ENCODE measurements at places on chromosomes 4 and X. TPM values are rescaled to one million over a fixed set of nuclear protein-coding genes. Genes with fewer than 3 reads are reported as not detected.

DNA sequence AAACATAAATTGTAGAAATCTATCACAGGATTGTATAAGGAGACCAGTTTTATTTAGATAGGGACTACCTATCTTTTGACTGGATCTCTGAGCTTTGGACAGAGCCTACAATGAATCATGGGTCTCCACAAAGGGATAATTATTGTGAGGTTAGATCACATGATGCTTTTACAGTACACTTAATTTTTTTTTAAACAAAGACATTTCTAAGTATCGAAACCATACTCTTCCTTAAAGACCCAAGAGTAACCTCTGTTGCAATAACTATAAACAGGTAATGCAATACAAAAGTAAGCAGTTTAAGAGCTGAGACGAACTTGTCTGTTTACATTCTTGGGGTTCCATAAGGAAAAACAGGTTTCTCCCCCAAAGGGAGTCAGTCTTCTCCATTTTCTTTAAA lies 64.3 kb upstream of the GABRE start:
- no peak for DNase-seq

TMPRSS11D gene
- not detected for total RNA-seq

IKBKG gene
- total RNA-seq: 19.0 TPM

GRCh38 chr4:52903273-52903672 lies 41.2 kb downstream of the RASL11B start:
- no peak for DNase-seq

DNA sequence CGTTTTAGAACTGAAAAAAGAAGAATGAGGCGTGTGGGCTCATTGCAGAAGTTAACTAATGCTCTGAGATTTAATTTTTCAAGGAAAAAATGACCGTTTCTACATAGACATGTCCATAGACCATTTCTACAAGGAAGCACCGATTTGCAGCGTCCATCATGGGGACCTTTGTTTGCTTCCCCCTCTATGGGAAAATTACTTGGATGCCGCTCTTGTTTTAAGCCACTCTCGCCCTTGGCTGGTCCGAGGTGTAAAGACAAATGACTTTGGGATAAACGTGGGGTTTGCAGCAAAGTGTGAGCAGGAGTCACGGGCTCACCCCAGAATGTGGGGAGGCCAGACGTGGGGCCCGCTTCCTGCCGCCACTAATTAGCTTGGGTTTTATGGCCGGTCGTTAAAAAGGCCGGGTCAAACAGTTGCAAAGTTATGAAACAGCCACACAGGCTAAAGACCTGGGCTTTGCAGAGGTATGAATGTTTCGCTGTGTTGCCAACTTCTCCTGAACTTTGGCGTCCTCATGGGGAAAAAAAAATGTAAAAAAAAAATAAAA lies 235.9 kb downstream of the SHOX start:
- DNase-seq: no peak

DNA sequence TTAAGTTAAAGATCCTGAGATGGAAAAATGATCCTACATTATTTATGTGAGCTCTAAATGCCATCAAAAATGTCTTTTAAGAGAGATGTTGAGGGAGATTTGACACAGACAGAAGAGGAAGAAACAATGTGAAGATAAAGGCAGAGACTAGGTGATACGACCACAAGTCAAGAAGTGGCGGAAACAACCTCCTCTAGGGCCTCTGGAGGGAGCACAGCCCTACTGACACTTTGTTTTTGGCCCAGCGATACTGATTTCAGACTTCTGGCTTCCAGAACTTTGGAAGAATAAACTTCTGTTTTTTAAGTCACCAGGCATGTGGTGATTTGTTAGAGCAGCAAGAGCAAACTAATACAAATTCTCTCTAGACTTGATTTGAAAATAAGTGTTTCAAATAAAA lies 1216.1 kb downstream of the FSTL5 start:
- no peak for DNase-seq

NPY2R gene
- not detected for total RNA-seq

PYURF gene
- 124 TPM for total RNA-seq

DNA sequence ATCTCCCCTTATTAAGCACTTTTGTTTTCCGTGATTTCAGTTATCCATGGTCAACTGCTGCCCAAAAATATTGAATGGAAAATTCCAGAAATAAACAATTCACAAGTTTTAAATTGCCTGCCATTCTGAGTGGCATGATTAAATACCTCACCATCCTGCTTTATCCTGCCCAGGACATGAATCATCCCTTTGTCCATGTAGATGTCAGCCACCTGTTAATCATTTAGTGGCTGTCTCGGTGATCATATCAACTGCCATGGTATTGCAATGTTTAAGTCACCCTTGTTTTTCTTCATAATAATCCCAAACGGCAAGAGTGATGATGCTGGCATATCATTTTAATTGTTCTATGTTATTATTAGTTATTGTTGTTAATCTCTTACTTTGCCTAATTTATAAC lies 79.8 kb upstream of the LHFPL1 start:
- DNase-seq: no peak

DNA sequence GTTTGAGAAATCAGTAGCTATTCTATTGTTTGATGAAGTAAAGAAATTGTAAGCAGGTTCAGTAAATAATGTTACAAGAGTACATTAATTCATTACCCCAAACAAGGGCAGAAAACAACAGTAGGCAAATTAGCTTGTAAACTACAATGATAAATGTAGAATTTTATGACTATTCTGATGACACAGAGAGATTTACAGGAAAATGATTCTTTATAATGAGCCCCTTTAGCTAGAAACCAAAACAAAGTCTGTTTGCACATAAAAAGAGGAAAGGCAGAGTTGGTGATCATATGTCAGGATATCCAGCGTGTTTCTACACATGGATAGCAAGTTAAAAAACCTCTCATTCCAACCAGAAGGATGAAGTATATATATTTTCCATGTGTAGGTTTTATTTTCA lies 204.8 kb downstream of the CFAP299 start:
- no peak for DNase-seq

DNA sequence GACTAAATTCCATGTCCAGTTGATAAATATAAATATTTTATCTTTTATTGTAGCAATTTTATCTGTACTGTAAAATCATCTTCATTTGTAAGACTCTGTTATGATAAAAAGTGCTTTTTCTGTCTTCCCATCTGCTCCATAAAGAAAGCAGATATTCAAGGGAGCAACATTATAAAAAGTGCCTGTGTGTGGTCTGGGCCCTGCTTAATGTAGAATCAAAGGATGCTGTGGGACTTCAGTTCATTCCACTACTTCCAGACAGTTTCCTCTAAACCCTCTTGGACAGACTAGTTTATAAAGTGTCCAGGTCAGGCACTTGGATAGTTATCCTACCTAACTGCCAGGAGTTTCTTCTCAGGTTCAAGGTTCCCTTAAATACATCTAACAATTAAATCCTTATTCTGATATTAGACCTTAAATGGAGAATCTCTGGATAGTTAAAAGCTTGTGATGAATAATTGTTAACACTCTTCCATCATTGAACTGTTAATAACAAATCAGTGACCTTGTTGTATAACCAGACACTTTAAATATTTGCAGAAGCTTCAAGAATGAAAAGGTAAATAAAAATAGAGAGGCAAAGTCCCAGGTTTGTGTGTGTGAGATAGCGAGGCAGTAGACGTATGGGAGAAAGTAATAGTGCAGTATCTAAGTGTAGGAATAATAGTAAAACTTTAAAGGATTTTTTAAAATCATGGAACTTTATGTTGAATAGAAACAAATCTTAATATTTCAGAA lies 237.5 kb upstream of the CTSO start:
- DNase-seq: no peak

DNA sequence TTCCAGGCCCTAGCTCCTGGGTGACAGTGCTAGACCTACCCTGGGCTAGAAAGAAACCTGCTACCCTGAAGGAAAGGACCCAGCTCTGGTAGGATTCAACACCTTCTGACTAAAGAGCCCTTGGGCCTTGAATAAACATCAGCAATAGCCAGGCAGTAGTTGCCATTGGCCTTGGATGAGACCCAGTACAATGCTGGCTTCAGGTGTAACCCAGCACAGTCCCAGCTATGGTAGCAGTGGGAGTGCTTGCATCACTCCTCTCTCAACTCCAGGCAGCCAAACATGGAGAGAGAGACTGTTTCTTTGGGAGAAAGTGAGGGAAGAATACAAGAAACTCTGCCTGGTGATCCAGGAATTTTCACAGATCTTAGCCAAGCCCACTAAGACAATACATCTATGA lies 73.5 kb upstream of the CXorf66 start:
- DNase-seq: no peak

MAOA gene
- total RNA-seq: 120 TPM

DNA sequence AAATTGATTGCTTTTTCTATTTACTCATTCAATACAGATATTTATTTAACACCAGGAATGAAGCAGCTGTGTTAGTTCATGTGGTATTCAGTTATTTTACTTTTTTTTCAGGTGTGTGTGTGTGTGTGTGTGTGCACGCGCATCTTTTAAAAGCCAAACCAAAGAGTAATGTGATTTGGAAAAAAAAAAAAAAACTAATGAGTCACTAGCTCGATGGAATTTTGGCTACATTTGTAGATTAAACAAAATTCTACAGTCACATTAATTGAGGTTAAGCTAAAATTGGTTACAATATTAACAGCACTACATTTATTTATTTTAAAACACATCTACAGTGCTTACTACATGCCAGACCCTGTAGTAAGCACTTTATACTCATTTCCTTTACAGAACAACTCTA lies 66.8 kb downstream of the HHIP start:
- DNase-seq: no peak

DNA sequence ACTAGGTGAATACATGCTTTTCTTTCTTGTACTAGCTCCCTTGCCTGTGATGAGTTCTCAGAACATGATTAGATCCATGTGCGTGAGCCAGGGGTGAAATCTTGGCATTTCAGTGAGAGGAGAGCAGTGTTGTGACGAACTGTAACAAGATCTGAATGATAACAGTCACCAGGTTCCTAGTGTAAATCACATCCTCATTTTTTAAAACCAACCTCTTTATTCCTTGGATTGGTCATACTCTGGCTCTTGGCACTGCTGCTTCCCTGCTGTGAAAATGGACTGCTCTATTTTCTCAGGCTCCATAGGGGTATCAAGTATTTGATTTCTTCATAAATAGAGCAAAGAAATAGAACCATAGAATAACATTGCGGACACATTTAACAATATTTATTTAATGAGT lies 206.3 kb downstream of the SLC4A4 start:
- DNase-seq: no peak

DNA sequence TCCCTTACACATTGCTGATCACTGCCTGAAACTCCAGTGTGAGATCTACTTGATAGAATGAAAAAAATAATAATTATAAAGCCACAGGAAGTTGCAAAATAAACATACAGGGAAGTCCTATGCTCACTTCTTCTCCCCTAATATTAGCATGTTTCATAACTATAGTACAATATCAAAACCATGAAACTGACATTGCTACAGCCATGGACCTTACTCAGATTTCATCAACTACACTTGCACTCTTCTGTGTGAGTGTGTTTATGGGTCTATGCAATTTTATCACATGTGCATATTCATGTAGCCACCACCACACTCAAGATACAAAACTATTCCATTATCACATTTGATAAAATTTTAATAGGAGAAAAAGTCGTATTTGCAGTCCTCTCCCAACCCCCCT lies 57.3 kb downstream of the SPINK2 start:
- DNase-seq: no peak

- no peak for DNase-seq
Observed at GRCh38 chr4:113699772-113700171, 61.8 kb downstream of the CAMK2D start.

- DNase-seq: peak; percentile 27
Observed at GRCh38 chr4:41297832-41298231, 41.1 kb downstream of the UCHL1 start.

DNA sequence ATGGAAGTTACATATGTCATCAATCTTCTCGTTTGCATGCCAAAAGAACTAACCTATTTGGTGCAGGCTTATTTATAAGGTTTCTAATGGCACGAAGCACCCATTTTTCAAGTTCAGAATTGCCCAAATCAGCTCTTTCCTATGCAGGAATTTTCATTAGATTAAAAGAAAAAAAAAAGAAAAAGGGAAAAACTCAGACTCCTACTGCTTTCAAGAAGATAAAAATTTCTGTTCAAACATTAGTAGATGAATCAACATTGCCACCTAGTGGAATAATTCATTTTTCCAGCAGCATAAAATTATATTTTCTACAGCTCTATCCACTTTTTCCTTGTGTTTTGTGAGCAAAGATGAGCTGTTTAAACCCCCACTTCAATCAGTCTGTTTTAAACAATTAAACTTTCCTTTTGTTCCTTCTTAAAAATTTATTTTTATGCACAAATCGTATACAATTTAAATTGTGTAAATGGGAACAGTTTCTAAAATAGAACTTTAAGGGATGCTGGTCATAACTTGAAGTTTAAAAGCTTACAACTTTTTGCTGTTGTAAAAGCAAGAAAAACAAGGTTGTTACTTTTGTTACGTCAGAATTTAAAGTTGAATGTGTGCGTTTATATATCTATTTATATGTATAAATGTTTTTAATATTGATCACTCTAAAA lies 309.9 kb downstream of the ARAP2 start:
- no peak for DNase-seq

DNA sequence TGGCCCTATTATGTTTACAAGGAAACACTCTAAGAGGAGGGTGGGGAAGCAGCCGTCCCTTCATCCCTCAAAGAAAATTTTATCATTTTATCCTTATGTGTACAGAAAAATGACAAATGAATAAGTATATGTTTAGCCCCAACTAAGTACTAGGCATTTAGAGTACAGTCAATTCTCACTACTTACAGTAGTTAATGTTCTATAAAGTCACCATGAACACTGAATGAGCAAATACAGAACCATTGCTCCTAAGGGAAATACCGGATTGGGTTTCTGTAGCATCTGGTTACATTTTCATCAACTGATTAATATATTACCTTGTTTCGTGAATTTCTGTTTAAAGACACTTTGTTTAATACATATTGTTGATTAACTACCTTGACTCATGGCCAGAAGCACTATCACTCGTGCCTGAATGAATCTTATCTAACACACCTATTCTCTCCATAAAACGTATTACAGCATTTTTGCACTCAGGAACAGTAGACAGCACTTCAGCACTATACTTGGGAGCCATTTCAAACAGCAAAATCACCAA lies 109.3 kb downstream of the ASB9 start:
- DNase-seq: no peak

AFAP1 gene
- total RNA-seq: 55.4 TPM

GRCh38 chrX:30941898-30942297 lies 52.8 kb upstream of the TAB3 start:
- DNase-seq: no peak

- no peak for DNase-seq
Observed at GRCh38 chr4:102620697-102621497, 119.7 kb downstream of the NFKB1 start.

DNA sequence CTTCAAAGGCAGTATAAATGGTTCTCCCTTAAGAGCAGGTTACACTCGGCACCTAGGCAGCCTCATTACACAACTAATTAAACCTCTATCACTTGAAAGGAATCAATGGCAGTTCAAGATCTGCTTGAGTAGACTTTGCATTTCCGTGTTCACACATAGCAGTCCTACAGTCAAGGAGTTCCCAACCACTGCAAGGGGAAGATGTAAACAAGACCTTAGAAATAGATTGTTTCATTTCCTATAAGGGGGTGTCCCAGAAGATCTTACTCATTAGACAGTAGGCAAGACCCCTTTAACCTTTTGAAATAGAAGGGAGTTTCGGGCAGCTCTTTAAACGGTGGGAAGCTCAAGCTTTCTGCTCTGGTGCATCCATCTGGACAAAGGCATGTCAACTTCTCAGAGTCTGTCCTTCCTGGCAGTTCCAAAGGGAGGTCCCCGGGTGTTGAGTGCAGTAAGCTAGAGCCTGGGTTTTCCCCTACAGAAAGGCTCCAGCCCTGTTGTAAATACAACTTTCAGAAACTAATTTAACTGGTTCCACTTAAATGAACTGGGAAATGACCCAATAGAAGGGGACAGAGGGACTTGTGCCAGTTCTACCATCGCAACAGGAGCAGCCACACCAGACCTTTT lies 150.8 kb downstream of the RBMX2 start:
- DNase-seq: no peak

DGAT2L6 gene
- not detected for total RNA-seq

IL3RA gene
- 28.2 TPM for total RNA-seq
